ENCODE measurements at places on chromosomes 11 and 22. TPM values are rescaled to one million over a fixed set of nuclear protein-coding genes. Genes with fewer than 3 reads are reported as not detected.

DNA sequence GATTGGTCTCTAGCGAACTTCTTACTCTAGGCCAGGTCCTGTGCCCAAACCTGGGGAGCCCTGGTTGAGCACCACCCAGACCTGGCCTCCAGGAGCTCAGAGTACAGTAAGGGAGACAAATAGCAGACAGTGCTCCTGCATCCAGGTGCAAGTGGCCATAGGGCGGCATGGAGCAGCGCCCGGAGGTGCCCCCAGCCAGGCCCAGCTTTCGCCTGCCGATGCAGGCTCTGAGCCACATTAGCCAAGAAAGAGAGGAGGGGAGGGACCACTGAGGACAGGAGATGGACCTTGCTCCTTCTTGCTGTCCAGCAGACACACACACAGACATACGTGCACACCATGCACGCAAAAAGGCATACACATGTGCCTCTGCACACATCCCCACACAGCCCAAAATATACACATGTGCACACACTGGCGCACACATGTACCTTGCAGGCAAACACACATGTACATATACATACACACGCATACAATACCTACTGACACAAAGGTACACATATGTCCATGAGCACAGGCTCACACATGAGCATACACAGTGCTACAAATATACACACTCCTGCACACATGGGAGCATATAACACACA lies 68.7 kb upstream of the FGF3 start:
- no peak overlapping the region for H3K4me3 ChIP-seq
- no peak overlapping the region for H3K27ac ChIP-seq
- H3K27me3 ChIP-seq: peaks cover 7% of the 10 kb centered on the region
- H3K36me3 ChIP-seq: no peaks in the 10 kb centered on the region

The BTBD10 gene
- total RNA-seq: 21.2 TPM

The GRM5 gene
- not detected for total RNA-seq

DNA sequence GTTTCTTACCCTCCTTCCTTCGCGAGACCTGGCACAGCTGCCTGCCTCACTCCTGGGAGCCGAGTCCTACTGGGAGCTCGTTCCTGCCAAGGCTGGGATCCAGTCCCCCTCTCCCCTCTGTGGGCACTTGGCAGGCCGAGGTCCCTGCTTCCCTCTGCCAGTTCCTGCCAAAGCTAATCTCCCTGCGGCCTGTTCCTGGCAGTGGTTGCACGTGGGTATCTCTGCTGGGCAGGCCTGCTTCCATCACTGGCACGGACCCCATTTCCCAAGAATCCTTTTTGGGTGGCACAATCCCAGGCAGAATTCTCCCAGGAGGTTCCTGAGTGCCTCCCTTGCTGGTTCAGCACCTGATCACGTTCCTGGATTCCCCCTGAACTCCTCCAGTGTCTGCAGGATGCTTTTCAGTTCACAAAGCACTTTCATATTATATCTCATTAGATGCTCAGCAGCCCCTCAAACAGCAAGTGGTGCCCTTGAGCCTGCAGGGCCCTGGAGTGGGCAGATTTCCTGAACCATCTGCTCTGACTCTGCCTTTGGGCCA lies 96.5 kb downstream of the RRM1 start:
- no peaks in the 10 kb centered on the region for H3K36me3 ChIP-seq
- DNase-seq: no peak
- H3K27me3 ChIP-seq: peaks cover 12% of the 10 kb centered on the region
- H3K4me1 ChIP-seq: peaks cover 4% of the 10 kb centered on the region
- no peak overlapping the region for H3K4me3 ChIP-seq

GRCh38 chr22:31652911-31653684 lies 8.9 kb downstream of the PISD start:
- H3K36me3 ChIP-seq: peaks cover 15% of the 10 kb centered on the region
- H3K4me1 ChIP-seq: peaks cover 14% of the 10 kb centered on the region
- H3K27me3 ChIP-seq: no peaks in the 10 kb centered on the region
